ENCODE measurements at places on chromosomes 6 and 20.

- no peak for DNase-seq
Measured at GRCh38 chr6:142803032-142803431, 141.9 kb downstream of the HIVEP2 start.

- no peak for DNase-seq
Measured at GRCh38 chr6:168161371-168161750, 82.3 kb upstream of the FRMD1 start.

- no peak for DNase-seq
Measured at GRCh38 chr6:37484786-37485170, 14.9 kb downstream of the CCDC167 start.

DNA sequence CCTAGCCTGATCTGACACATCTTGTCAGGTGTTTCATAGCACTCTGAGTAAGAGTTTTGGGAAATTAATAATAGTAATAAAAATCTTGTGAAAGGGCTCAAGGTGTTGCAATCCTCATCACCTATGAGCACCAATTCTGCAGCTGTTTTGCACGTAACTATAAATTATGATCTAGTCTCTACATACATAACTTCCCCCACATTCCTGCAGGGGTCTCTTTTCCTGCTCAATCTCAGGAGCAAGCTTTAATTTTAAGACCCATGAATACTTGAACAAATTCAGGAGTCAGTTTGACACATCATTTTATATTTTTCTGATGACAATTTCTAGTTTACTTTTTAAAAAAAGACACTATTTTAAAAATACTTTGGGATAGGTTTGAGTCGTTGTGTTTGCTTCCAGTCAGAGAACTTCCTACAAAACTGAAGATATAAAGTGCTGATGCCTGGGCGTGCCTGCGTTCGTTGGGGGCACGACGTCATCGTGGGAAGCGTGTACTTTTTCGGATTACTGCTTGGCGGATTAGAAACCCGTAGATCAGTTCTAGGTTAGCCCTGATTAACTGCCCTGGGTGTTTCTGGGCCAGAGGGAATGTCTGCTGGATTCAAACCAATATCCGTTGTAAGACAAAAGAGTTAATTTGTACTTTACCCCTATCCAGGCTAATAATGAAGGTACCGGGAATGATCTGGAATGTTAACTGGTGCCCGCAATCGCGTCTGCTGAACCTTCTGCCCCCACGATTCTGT is 1.0 kb upstream of the E2F3 start:
- DNase-seq = no peak

GRCh38 chr20:12966468-12967085 is 42.2 kb upstream of the SPTLC3 start:
- DNase-seq = no peak

GRCh38 chr6:116884530-116884929 is 7.5 kb downstream of the RFX6 start:
- DNase-seq = no peak

- no peak for DNase-seq
Measured at GRCh38 chr6:100347901-100348550, 116.7 kb downstream of the SIM1 start.

- DNase-seq = no peak
Measured at GRCh38 chr20:34431168-34431567, 68.1 kb downstream of the ITCH start.

DNA sequence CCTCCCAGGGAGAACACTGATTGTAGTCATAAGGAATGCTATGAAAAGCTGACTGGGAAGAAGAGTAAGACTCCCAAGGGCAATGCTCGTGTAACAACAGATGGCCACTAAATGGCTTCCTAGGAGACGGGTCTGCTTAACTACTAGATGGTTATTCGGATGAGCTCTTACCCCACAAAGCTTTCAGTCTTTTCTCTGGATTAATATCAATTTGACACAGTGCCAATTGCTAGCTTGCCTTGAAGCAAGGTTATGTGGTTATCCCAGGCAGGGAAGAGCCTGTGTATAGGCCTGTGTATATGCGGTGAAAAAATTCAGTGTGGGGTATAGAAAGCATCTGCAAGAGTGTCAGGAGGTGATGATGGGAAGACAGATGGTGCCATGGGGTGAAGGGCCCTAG is 86.4 kb upstream of the NOX3 start:
- no peak for DNase-seq

DNA sequence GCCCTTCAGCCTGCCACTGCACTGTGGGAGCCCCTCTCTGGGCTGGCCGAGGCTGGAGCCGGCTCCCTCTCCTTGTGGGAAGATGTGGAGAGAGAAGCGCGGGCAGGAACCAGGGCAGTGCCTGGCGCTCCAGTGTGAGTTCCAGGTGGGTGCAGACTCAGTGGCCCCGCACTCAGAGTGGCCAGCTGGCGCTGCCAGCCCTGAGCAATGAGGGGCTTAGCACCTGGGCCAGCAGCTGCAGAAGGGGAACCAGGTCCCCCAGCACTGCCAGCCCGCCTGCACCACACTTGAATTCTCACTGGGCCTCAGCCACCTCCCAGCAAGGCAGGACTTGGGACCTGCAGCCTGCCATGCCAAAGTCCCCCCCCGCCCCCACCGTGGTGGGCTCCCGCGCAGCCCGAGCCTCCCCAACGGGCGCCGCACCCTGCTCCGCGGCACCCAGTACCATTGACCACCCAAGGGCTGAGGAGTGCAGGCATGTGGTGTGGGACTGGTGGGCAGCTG is 205.9 kb downstream of the CLVS2 start:
- DNase-seq = no peak

- no peak for DNase-seq
Measured at GRCh38 chr6:1170794-1171193, 141.1 kb upstream of the FOXQ1 start.

GRCh38 chr6:145809785-145810184 is 4.8 kb downstream of the FBXO30 start:
- no peak for DNase-seq

DNA sequence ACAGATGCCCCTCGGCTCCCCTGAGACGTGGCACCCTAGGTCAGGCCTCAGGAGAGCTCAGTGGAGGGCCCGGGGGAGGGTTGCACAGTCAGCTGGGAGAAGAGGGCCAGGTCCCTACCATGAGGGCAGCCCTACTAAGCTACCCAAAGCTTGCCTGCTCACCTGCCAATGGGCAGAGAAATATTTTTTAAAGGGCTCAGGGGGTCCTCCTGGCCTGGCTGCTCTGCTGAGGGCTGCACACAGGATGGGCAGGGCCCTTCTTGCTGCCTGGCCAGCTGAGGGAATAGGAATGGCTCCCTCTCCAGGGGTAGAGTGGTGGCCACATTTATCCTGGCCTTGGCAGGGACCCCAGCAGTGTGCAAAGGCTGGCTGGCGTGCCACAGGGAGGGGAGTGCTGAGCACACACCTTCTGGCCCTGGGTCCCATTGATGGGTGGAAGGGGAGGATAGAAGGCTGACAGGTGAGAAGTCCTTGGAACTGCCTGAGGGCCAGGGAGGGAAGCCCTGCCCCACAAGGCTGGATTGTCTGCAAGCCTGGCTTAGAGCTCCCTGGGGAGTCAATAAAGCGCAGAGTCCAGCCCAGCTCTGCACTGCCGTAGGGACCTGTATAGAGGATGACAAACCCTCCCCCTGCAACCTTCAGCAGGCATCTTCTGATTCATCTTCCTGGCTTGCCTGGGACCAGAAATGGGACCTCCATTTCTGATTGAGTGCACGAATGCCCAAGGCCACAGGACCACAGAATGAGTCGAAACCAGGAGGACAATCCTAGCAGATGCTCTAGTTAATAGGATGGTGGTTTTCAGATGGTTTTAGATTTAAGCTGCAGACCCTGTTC is 62.1 kb downstream of the NOL4L start:
- no peak for DNase-seq
